ENCODE measurements at places on chromosomes 4 and X.

DNA sequence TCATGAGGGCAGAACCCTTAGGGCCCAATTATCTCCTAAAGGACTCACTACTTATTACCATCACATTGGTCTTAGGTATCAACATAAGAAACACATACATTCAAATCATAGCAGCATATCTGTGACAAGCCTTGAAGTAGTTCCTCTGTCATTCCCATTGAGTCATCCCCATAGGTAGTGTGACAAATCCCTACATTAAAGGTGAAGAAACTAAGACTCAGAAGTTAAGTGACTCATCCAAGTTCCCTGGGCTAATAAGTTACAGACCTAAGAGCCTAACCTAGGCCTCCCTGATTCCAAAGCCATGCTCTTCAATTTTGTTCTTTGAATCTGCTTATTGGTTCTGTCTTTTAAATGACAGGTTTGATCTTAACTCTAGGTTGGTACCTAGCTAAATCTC lies 58.2 kb downstream of the CD38 start:
- DNase-seq, result no peak

DNA sequence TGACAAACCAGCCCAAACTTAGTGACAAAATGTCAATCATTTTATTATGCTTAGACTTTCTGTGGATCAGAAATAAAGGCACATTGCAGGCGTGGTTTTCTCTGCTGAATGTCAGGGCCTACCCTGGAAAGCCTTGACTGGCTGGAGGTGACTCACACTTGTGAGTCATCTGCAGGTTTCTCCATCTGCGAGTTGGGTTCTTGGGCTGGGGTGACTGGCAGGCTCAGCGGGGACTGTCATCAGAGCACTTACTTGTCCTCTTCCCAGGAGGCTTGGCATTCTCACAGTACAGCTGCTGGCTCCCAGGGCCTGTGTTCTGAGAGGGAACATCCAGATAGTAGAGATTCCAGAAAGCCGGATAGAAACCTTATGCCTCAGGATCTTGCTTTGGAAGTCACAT lies 153.8 kb upstream of the AGA start:
- DNase-seq, result no peak

DNA sequence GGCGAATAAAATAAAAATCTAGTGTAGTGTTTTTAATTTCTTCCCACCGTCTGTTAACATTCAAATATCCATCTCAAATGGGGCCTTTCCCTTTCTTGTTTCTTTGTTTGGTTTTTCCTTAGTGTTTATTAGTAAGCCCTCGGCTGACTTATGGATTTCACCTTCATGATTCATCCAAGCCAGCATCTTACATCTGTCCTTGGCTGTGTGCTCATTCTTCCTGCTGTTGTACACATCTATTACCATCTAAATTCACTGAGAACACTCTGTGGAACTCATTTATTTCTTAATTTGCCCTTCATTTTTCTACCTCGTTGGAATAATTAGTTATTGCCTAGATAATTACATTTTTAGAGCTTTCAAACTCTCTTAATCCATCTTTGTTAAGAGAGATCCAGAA lies 84.9 kb downstream of the SPCS3 start:
- DNase-seq, result no peak

GRCh38 chr4:143084566-143084965 lies 100.2 kb upstream of the USP38 start:
- no peak for DNase-seq

DNA sequence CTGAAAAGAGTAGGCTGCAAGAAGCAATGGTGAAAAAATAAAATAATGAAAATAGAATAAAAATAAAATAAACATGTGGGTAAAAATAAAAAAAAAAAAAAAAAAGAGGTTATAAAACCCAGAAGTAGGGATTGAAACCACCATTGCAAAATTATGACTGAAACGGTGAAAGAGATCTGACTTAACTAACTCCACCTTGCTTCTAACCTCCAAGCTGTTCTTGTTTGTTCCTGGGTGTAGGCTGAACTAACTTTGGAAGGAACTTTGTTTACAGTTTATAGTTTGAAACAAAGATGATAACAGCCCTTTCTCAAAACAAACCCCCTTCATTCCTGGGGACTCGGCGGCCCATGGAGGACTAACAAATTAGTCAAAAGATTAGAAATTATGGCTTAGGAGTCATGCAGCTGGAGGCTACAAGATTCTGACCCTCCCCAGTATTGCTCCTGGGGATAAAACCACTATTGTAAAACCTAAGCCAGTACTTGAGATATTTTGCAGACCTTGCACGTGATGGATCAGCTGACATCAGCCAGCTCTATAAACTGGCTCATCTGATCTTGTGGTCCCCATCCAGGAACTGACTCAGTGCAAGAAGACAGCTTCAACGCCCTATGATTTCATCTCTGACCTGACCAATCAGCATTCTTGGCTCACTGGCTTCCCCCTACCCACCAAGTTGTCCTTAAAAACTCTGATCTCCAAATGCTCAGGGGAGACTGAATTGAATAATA lies 30.4 kb downstream of the DDX60L start:
- no peak for DNase-seq

- DNase-seq, result no peak
These were observed 4.7 kb upstream of the NAA10 start for GRCh38 chrX:153939573-153939972.

- no peak for DNase-seq
These were observed 90.8 kb downstream of the SHISA3 start for GRCh38 chr4:42488114-42488513.

- DNase-seq, result no peak
These were observed 205.5 kb downstream of the MID1 start for GRCh38 chrX:10414862-10415261.

DNA sequence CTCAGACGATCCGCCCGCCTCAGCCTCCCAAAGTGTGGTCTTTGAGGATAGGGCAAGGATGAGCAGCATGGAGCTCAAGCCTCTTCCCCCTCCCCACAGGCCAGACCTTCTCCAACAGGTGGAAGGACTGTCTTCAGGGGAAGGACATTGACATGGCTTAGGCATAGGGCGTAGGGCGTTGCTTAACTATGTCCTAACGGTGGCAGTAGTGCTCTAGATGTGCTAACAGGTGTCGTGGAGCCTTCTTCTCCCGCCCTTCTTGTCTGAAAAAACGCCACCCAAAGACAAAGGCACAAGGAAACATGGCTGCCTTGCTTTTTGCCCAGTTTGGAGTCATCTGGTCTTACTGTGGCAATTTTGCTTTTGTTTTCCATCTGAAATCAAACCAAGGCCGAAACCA lies 219.8 kb downstream of the OR13H1 start:
- DNase-seq, result no peak

GRCh38 chrX:10971176-10971575 lies 140.0 kb upstream of the HCCS start:
- DNase-seq, result no peak

GRCh38 chr4:99998062-99998867 lies 48.2 kb upstream of the H2AZ1 start:
- DNase-seq, result no peak

- peak; percentile 12 for DNase-seq
These were observed 186.9 kb downstream of the CAMK2D start for GRCh38 chr4:113574636-113575103.

DNA sequence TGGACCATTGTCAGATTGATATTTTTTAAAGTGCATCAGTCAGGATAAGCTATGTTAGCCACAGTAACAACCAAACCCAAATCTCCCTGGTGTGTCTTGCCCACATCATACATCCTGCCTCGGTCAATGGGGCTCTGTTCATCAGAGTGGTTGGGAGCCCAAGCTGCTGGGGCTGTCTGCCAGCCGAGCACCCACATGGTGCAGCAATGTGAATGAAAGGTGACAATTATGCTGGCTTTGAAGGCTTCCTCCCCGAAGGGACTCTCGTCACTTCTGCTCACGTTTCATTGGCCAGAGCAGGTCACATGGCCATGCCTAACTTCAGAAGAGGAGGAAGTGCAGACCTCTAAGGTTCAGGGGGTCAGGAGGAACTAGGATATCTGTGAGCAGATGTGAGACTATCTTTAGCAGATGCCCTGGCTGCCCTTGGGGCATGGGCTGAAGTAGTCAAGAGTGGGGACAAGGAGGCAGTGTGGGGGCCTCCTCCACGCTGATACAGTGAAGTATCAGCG lies 1.3 kb upstream of the JAKMIP1 start:
- DNase-seq, result no peak

DNA sequence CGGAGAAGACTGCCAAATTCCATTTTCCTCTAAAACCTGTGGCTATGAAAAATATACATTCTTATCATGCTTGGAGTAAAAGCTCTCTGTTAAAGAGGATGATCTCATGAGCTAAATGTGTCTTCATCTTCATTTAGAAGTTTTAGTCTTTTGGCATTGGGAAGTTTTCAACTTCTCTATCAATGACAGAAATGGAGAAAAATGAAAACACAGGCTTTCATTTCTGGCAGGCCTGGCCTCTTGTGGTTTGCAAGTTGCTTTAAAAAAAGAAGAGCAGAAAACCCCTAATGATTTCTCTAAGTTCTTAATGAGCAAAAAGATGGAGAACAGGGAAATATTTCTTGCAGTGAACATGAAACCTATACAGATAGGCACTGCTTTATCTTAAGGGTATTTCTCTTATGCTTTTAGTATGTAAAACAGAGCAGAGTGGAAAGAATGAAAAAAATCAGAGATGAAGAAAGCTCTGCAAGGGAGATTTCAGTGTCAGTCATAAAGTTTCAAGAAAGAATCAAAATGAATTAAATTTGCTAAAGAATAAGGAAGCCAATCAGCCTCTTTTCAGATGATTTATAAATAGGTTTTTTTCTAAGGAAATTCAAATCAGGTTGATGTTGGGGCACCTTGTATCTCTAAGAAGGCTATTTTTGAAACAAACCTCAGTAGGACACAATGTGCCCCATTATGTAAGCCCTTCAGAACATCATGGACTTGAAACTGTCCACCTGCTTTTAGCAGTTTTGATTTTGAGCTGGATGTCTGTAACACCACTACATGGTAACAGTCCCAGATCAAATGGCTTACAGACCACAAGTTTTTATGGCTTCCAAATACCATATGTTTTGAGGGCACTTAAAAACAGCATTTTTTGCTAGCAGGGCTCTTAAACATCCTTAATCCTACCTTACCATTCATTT lies 225.0 kb downstream of the GRIA3 start:
- DNase-seq, result no peak

DNA sequence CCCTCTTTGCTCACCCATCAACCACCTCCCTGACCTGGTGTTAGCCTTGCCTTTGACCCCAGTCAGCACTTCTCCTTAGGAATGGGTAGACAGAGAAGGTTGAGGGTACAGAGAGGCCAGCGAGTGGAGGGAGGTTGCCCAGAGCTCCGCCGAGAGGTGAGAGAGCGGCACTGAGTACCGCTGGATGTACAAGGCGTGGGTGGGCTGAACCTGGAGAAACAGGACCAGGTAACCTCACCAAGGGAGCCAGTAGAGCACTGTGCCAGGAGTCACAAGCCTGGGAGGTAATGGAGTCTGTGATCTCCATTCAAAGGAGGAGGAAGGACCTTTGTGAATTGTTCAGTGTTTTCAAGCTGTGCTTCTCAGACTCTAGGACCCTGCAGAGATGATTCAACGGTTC lies 256.2 kb downstream of the EVC2 start:
- DNase-seq, result no peak

DNA sequence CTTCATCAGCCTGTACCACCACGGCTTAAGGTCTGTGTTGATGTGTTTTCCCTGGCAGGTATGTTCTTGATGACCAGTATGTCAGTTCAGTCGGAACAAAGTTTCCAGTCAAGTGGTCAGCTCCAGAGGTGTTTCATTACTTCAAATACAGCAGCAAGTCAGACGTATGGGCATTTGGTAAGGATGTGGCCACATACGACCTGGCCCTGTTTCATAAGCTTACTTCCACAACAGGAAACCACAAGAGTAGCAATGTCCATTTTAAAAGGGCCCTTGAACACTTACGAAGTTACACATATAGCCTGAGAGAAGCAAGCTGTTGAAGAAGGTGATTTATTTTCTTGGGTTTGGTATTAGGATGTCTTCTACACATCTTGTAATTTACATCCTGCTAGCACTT lies 46.1 kb downstream of the BMX start:
- DNase-seq, result no peak

DNA sequence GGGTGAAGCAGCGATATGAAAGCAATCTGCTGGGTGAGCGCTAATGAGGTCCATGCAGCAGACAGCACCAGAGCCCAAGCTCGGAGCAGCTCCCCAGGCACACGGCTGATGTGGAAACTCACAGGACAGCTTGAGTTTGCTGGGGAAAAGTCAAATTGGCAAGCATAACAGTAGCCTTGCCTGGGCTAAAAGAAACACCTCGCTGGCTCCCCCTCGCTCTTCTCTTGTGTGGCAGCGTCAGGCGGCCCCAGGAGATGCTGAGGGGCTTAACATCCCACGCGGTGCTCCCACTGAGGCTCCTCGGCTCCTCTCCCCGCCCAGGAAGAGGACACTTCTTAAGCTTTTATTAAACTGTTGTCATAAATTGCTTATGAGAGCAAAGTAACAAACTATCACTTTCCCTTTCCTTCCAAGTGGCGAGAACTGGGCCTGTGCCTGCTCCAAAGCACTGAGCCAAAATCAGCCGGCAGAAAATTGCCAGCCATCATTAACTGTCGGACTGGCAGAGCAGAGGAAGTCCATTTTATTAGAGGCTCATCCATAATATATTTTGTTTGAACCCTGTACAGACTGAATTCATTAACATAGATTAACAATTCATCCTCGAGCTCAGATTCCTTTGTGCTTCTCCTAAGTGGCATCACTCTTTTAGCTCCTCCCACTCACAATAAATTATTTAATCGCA lies 111.4 kb downstream of the TSPAN5 start:
- DNase-seq, result no peak

DNA sequence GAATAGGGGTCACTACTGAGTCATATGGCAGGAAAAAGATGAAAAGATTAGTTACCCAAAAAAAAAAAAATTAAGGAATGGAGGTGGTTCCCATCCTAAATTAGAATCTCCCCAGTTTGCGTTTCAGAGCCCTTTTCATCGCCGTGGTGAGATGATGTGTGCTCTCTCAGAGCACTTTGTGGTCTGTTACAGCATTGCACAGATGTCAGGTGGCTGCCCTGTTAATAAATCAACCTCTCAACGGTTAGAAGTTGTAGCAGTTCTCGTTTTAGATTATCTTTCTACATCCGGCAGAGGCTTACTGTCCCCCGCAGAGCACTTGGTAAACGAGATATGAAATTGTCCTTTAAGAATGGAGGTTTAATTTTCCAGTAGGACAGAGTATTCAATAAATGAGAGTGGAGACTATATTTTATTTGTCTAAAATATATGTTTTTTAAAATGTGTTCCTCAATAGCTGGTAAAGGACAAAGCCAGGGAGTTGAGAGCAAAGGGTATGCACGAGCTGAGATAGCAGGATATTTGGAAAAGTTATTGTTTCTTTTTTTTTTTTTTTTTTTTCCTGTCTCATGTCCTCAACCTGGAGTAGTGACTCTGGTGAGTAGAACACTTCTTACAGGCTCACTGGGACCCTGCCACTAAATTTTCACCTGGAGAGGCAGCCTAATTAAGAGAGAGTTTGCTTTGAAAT lies 26.9 kb downstream of the AFF1 start:
- DNase-seq, result no peak
